AG09319 (cell line): ENCODE measurements at places on chromosomes 6 and 20.

GRCh38 chr20:25668446-25668845 is 28.2 kb downstream of the ZNF337 start:
- no peak for DNase-seq

- no peak for DNase-seq
These were observed 5.4 kb upstream of the SIRPB1 start for GRCh38 chr20:1625083-1625690.

DNA sequence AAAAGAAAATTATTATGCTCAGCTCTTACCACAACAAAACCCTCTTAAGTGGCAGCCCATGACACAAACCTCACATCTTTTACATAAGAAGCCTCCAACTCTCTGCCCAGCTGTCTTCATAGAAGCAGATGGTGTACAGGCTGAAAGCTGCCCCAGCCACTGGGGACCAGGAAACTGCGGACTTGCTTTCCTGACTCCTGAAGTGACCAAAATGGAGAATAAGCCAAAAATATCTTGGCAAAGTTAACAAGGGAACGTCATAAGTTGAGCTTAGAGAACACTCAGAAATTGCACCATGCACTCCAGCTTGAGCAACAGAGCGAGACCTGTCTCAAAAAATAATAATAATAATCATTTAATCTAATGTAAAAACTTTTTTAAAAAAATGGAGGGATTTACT is 160.3 kb upstream of the CDYL start:
- DNase-seq = no peak

GRCh38 chr6:54238396-54238795 is 69.8 kb upstream of the TINAG start:
- peak; percentile 71 for DNase-seq

DNA sequence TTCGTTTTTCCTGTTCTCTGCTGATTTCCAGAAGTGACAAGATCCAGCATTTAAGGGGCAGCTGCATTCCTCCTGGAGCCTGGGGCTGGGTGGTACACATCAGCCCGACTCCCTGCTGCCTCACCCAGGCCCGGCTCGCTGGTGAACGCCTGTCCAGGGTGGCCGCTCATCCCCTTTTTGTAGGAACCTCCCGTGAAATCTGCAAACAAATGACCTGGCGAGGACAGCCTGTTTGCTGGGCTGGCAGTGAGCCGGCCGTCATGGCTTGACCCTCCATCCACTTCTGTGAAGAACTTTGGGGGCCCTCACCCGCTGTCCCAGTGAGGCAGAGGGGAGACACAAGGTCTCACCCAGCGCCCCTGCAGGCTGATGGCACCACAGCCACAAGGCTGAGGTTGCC is 39.0 kb downstream of the PYGB start:
- DNase-seq = no peak

DNA sequence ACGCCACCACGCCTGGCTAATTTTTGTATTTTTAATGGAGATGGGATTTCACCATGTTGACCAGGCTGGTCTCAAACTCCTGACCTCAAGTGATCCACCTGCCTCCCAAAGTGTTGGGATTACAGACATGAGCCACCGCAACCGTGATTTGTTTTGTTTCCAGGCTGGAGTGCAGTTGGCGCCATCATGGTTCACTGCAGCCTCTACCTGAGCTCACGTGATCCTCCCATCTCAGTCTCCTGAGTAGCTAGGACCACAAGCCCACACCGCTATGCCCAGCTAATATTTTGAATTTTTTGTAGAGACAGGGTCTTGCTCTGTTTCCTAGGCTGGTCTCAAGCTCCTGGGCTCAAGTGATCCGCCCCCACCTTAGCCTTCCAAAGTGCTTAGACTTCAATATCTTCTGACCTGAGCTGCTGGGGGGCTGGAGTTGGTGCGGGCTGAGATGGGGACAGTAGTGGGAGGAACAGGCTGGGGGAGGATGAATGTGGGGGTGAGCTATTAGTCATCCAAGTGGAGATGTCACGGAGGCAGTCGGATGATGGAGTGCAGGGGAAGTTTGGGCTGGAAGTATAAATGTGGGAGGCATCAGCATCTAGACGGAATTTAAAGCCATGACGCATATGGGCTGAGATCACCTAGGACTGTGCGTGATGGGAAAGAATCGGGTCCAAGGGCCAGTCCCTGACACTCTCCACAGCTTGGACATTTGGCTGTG is 23.1 kb upstream of the ZMYND8 start:
- DNase-seq = no peak

DNA sequence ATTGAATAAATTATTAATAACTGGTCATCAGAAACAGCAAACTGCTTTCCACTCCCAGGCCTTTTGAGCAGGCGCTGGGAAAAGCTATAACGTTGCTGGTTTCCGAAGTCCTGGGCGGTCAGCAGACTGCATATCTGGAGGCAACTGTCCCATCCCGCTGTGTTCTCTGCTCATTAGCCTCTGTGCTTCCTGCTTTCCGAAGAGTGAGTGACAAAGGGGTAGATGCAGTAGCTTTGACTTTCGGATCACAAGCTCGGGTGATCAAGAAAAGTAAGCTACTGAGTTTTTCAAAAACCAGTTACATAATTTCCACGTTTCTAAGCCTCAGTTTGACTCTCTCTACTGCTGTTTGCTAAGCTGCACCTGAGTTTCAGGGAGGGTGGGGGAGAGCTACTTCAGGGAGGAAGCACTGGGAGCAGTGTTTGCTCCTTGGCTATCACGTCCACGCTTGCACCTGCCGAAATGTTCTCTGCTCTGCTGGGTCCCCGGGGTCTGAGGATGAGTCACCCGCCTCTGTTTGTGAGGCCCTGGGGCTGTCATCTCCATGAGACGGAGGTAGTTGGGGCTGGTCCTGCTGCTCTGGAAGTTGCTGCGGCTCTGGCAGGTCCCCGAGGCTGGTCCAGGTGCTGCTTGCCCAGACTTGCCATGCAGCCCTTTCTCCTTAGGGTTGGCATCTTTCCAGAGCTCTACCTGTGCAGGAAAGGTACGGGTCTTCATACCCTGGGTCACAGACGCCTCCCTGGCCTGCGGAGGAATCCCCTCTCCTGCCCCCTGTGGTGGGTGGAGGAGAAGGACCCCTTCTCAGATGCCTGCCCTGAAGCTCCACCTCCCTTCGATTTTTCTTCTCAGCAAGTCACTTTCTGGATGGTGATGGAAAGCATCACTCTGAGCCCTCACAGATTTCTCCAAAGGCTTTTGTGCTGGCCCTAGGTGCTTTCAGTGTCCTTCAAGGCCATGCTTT is 220.0 kb downstream of the QKI start:
- no peak for DNase-seq

GRCh38 chr6:86215323-86215722 is 572.6 kb upstream of the SYNCRIP start:
- DNase-seq = no peak

DNA sequence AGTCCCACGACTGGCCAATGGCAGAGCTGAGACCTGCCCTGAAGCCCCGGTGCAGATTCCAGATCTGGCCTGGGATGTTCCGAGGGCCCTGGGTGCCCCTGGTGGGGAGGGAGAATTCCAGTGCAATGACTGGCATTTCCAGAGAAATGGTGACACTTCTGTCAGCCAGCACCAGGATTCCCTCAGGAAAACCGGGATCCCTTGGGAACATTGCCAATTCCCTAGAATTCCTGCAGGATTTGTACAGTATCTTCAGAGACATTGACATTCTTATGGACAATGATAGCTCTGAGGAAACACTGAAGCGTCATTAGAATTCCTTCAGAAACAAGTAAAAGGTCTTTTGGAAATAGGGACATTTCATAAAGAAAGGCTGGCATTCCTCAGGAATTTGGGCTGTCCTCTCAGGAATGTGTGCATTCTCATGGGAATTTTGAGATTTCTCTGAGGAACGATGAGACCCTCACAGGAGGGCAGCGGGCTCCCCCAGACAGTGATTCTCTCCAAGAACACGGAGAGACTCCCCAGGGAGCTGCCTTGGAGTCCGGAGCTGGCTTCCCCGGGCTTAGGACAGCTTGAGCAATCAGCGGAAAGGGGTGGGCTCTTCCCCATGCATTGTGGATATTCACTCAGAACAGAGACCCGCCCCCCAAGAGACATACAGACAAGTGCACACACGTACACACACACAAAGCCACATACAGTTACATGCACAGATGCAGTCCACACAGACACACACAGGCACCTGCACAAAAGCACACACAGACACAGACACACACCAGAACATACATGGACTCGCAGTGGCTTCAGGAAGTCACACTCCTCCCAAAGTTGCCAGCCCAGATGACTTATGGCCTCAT is 35.2 kb upstream of the BPIFA2 start:
- DNase-seq = no peak

GRCh38 chr6:100574836-100575235 is 110.1 kb upstream of the SIM1 start:
- DNase-seq = no peak

DNA sequence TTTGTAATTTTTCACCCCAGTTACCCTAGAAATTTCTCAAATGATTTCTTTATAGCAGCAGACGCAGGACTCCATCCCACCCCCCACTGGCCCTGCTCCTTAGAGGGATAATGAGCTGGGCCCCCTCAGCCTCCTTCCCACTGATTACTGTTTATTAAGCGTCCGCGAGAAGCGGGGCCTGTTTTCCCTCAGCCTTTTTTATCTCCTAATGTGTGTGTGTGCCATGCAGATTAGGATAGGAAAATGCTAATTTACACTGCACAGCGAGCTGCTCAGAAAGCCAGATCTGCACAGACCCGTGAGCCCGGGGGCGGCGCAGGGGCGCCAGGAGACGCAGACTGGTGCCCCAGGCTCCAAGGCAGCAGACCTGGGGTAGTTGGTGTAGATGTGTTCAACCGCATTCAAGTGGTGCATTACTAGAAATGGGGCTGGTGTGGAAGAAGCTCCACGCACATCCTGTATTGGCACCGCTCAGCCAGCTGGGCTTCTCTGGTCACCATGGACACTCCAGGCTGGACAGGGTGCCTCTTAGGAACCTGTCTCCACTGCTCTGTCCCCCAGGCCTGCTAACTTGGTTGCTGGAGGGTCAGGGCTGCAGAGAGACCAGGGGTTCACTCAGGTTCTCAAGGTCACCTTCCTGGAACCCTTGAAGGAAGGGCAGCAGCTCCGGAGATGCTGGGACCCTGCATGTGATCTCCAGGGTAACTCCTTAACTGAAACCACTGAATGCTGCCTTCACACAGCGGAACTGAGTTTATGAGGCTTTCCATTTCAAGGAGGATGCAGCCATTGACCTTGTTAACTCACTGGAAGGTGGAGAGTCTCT is 256.3 kb downstream of the ERMARD start:
- DNase-seq = no peak

DNA sequence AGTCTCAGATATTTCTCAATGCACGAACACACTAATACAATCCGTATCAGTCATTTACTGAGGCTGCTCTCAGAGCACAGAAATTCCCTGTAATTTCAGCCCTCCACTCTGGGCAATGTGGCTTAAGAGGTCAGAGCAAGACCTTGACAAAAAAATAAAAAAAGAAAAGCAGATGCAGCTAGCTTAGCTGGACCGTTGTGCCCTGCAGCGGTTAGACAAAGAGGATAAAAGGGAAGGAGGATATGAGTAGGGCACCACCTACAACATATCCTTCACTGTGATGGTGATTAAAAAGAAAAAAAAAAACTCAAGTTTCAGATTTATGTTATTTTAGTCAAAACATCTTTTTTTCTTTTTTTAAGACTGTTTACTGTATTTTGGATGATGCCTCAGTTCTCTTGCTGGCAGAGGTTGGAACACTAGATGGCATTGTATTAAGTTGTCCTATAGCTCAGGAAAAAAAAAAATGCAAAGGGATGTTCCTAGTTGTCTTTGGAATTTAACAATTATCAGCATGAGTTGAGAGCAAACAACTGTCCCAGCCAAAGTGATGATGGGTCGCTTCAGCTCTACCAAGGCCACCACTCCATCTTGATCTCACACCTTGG is 59.9 kb downstream of the ANKEF1 start:
- DNase-seq = no peak

GRCh38 chr20:49516916-49517804 is 34.7 kb upstream of the KCNB1 start:
- no peak for DNase-seq

DNA sequence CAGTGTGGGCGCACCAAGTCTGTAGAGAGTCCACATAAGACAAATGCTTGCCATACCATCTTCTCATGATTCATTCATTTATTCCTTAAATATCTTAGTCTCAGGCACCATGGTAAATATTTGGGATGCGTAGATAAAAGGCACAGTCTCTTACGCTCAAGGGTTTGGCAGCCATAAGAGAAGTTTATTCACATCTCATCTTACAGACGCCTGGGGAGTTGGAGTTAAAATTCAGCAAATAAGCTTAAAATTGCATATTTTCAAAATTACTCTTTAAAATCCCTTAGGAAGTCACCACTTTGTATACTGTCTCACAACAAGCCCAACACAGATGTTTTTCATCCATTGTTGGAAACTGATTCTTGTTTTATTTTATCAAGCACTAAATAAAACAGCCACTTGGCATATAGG is 363.3 kb downstream of the KIF16B start:
- peak; percentile 44 for DNase-seq

DNA sequence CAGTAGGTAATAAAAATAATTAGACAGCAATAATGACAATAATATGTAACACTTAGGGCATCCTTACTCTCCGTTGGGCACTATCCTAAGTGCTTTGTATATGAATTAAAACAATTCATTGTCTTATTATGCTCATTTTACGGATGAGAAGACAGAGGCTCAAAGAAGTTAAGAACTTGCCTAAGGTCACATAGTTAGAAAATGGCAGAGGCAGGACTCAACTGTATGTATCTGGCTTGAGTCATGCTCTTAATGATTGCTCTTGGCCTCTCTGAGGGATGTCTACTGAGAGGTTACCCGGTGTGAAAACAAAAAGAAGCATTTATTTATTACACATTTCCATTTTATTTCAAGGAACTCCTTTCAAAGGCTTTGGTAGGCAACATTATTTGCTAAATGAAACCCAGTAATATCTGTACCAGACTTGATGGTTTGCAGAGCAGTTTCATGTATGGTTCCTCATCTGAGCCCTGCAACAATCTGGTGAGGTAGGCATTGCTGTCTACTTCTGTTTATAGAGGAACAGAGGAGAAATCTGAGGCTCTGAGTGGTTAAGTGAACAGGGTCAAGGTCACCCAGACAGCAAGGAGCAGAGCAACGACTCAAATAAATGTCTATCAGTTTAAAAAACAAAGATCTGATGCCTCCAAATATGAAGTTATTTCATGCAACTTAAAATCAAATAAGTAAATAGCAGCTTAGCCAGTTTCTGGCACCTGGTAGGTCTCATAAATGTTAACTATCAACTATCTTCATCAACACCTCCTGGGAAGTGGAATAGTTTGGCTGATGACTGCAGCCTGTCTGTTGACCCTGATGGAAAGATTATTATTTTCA is 4.2 kb upstream of the PARD6B start:
- no peak for DNase-seq

- no peak for DNase-seq
These were observed 67.1 kb downstream of the TPD52L1 start for GRCh38 chr6:125220712-125221111.

GRCh38 chr6:87230801-87231200 is 75.4 kb downstream of the ZNF292 start:
- no peak for DNase-seq

DNA sequence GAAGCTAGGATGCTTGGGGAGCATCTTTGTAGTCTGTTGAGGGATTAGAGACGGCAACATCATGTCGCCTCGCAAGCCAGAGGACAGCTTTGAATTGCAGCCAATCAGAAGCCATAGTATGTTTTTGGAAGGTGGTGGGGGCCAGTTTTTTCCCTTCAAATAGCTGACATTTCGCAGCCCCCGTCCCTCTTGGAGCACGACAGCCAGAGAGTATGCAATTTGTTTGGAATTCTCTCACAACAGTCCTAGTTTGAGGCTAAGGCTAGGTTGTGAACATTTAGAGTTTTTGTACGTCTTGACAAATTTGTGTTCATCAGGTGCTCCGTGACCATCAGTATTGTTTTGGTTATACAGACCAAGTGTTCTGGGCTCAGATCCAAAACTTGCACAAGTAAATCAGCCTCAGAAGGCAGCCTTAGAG is 83.3 kb downstream of the PLCB1 start:
- no peak for DNase-seq

GRCh38 chr6:75213732-75214131 is 7.9 kb upstream of the COL12A1 start:
- no peak for DNase-seq
